ENCODE measurements at places on chromosomes 5 and 9. TPM values are rescaled to one million over a fixed set of nuclear protein-coding genes. Genes with fewer than 3 reads are reported as not detected.

Gene TRIM14
- total RNA-seq = 10.0 TPM

Gene EGFLAM
- total RNA-seq = not detected

Gene OTP
- 0.19 TPM for total RNA-seq

Gene ARHGEF39
- 17.0 TPM for total RNA-seq

Gene RLN2
- 0.24 TPM for total RNA-seq

Gene DMRT2
- total RNA-seq = not detected

Gene PCDHGC4
- not detected for total RNA-seq

Gene SLCO6A1
- not detected for total RNA-seq

Gene PCDHGA6
- 0.23 TPM for total RNA-seq

Gene CDH9
- total RNA-seq = not detected

Gene S1PR3
- 35.5 TPM for total RNA-seq

Gene ADGRD2
- total RNA-seq = not detected

Gene CFAP77
- total RNA-seq = not detected

Gene PAEP
- total RNA-seq = not detected

Gene SPINK4
- not detected for total RNA-seq

Gene TAF11L5
- not detected for total RNA-seq

Gene OLFM1
- total RNA-seq = 9.6 TPM

Gene WNT8A
- not detected for total RNA-seq

Gene CACFD1
- total RNA-seq = 4.7 TPM
